ENCODE measurements at places on chromosomes 4 and X.

DNA sequence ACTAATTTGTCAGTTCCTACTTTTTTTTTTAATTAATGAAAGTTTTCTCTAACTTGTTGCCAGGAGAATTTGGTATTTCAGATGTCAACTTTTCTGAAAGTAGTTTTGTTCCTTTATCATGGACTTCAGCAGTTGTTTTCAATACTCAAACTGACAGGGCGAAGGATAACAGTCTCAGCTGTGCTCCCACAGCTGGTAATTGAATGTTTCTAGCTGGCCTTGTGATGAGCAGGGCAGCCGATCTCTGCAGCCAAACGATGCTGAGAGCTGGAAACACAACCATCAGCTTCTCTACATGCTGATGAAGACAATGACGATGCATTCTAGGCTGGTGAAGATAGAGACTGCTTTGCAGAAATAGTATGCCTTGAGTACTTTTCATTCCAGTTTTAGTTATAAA is 130.0 kb upstream of the MAP9 start:
- DNase-seq: no peak

- DNase-seq: no peak
These were observed 46.6 kb downstream of the PGRMC2 start for GRCh38 chr4:128241019-128241418.

DNA sequence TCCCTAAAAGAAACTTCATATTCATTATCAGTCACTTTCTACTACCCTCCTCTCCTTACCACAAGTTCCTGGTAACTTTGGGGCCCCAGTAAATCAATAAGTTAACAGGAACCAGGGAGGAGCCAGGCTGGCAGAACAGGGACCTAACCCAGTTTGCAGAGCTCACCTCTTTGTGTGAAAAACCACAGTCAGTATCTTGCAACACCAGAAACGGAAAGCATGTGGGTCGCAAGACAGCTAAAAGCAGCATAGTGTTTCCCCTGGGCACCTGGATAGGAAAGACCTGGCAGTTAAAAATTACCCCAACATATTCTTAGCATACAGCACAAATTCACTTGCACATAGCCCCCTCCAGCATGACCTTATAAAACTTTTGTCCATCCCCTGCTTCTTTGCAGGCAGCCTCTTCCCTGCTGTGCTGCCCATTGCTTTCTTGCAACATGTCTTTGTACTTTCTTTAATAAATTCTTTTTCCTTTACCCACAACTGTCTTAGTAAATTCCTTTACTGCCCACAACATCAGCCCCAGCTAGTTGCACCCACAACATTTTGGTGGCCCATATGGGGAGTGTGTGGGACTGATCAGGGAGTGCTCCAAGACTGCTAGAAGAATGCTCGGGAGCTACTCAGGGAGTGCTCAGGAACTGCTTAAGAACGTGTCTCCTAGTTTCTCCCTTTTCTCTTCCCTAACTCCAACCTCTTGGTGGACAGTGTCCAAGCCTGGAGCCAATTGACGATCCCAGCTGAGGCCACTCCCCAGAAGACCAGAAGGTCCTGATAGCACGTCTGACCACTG is 83.4 kb downstream of the MSN start:
- DNase-seq: no peak

DNA sequence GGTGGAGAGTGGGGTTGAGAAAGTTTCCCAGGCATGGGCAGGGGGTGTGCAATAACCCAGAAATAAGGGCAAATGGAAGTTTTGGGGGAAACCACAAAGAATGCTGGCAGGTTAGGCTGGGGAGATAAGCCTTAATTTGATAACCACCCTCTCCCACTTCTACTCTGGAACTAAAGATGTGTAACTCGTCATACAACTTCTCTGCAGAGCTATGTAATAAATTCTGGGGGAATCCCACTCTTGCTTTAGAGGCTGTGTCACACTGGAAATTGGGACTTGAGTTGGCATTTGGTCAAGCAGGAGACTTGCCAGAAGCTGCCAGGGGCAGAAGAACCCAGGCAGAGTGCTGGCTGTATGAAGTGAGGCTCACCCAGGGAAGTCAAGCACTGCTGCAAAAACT is 170.9 kb upstream of the CPEB2 start:
- DNase-seq: no peak

GRCh38 chr4:13201241-13201640 is 282.9 kb downstream of the RAB28 start:
- no peak for DNase-seq

DNA sequence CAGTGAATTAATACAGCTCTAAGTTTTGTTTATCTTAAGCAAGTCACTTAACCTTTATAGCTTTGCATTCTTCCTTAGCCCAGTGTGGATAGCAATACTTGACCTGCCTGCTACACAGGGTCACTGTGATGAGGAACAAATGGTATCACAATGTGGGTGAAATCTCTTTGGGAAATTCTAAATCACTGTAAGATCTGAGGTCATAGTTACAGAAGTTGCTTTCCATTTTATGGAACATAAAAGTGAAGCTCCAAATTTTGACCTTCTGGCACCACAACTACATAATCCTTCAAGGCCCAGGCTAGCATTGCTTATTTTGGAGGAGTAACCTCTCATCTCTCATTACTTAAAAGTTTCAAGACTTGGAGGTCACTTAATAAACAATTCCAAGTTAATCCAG is 227.7 kb downstream of the USP46 start:
- no peak for DNase-seq

GRCh38 chr4:38601244-38601915 is 62.6 kb upstream of the KLF3 start:
- no peak for DNase-seq

DNA sequence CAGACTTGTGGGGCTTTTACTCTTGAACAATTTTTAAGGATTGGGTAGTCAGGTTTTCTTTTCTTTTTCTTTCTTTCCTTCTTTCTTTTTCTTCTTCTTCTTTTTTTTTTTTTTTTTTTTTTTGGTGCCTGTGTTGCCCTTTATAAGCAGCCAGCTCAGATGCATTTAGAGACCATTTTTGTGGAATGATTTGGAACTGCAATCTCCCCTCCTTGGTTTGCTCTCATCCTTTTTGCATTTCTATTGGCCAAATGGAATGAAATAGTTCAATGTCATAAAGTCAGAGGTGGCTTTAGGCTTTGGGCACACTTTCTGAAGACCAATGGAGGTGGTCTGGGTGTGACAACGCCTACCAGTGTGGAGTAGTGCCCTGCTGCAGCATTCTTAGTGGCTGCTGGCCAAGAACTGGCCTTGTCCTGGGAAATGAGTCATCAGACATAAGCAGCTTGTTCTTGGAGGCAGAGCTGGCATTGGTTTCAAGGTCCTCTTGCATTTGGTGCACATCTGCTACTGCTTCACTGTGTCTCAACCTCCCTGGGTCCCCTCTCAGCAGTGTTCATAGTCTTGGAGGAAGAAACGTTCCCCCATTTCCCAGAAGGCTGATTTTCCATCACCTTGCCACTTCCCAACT is 84.5 kb downstream of the CT47B1 start:
- DNase-seq: peak; percentile 69

DNA sequence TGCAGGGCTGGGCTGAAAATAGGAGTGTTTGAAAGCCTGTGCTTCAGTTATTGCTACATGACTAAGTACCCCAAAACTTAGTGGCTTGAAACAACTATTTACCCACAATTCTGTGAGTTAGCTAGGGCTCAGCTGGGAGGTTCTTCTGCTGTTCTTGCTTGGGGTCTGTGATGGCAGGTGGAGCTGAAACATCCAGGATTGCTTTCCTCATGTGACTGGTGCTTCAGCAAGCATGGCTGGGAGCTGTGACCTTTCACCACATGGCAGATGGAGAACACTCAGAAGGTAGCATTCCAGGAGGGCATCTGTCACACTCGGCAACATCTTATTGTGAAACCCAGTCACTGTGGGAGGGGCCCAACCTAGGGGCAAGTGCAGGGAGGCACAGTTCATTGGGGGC is 57.0 kb upstream of the TBC1D14 start:
- DNase-seq: no peak

DNA sequence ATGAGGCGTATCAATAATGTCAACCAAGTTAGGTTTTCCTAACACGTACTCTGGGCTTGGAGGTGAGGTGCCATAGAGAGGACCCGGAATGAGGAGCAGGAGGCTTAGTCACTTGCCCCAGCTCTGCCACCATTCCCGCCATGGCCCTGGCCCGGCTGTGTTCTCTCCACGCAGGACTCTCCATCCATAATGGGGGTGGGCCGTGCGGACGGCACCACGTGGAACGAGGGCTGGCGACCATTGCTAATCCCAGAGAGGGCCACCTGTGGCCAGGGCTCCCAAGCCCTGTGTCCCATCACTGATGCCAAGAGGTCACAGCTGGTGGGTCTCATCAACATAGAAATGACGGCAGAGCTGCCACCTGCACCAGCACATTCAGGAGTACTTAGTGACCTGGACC is 76.4 kb downstream of the JAKMIP1 start:
- no peak for DNase-seq

DNA sequence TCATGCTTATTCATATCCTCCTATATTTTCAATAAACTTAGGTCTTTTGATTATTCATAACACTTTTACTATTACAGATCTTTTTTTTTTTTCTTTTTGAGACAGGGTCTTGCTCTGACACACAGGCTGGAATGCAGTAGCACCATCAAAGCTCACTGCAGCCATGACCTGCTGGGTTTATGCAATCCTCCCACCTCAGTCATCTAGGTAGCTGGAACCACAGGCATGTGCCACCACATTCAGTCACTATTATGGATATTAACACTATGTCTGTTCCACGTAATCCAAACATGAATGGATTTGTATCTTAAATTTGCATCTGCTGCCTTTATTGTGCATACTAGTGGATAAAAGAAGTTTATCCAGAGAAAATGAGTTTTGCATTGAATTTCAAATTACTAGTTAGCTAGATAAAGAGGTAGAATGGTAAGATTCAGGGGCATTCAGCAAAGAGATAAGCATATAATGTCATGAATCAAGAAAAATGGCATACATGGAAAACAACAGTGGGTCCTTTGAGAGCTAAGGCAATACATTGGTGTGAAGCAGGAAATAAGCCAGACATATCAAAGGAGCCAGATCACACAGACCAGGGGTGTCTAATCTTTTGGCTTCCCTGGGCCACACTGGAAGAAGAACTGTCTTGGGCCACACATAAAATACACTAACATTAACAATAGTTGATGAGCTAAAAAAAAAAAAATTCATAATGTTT is 13.9 kb downstream of the ANAPC10 start:
- DNase-seq: no peak

DNA sequence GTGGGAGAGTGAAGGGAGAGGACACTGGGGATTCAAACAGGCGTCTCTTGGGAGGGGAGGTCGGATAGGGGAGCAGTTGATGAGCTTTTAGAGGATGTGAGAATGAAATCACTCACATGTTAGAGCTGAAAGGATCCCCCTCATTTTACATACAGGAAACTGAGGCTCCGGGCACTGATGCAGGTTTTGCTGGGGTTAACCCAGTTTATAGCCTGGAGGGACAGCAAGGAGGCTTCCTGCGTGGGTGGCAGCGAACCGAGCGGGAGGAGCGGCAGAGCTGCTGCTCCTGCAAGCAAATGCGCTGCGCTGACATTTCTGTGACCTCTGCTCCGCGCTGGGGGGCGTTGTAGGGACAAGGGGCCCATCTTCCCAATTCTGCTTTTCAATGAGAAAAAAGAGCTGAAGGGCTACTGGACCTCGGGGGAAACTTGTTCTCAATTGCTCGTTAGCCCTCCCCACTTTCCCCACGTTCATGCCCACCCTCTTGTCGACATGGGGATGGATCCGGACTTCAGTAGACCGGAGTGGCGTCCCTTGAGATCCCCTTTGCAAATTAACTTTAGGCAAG is 1.2 kb upstream of the NEUROG2 start:
- no peak for DNase-seq

GRCh38 chrX:63664083-63664482 is 120.9 kb downstream of the ARHGEF9 start:
- peak; percentile 4 for DNase-seq

DNA sequence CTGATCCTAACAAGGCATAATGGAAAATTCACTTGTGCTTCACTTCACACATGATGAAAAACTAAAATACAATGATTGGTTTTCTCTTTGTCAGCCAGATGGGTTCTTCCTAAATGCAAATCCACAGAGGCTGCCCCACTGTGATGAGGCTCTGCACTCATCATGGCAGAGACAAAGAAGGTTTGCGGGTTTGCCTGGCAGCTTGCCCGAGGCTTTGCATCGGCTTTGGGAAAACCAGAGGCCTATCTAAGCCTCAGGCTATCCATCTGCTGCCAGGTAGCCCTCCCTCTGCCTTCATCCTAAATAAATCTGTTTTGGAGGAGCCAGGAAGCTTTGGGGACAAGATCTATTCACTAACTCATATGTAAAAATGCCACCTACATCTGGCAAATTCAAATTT is 244.2 kb downstream of the PACRGL start:
- DNase-seq: no peak

- no peak for DNase-seq
These were observed 22.0 kb upstream of the ADRA2C start for GRCh38 chr4:3744232-3744631.

GRCh38 chr4:181137351-181137750 is 1105.9 kb upstream of the TENM3 start:
- no peak for DNase-seq

GRCh38 chr4:105560421-105560848 is 8.0 kb downstream of the ARHGEF38 start:
- no peak for DNase-seq

- DNase-seq: no peak
These were observed 161.9 kb downstream of the STK32B start for GRCh38 chr4:5213087-5213595.

DNA sequence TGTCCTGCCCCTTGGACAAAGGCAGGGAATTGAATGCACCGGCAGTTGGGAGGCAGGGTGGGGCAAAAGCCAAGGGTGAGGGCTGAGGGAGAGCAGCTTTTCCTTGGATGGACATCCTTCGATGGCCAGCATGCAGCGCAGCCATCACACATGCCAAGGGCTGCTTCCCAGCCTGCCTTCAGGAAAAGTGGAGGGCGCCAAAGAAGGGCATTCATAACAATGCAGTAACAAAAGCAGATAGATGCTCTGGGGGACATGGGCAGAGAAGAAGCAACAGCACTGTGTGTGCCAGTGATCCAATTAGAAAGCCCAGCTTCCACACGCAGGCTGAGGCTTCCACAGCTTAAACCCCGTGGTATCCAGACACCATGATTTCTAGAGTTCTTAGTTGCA is 71.5 kb downstream of the TSPAN5 start:
- no peak for DNase-seq

DNA sequence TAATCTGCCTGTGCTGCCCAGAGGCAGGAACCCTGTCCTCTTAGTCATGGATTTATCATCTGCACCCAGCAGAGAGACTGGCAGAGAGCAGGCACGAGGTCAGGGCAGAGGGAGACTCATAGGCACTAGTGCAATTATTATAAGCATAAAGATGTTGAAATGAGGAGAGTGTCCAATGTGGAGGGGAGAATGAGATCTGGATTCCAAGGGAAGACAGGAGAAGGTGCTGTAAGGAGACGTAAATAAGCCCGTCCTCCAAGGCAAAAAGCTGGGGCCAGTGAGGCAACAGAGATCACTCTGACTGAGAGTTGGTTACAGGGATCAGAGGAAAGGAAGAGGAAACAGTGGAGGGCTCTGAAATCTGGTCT is 406.2 kb downstream of the MAPK10 start:
- peak; percentile 91 for DNase-seq

DNA sequence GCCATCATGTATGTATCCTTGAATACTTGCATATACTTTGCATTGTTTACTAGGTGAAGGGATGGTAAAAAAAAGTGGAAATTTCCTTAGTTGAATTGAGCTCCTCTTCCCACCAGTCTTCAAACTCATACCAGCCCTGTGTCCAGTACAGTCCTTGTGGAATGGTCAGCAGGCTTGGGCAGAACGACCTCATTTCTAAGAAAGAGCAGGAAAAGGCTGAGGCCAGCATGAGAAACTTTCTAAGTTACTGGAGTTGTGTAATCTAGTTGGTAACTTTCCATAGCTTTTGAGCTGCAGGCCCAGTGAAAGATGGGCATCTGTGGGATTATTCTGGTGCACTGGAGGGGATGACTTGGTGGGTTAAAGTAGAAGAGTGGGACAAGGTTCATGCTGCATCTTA is 87.6 kb downstream of the DCUN1D4 start:
- no peak for DNase-seq
